CD4-positive, alpha-beta T cell treated with Interleukin-2 at 100 ng/mL for 4 hours (primary cell): ENCODE measurements at places on chromosomes 1 and 21.
A peak's percentile ranks its signal among the peaks of the same experiment; 100 is the strongest.

- no peak for DNase-seq
These were observed 12.6 kb upstream of the PPM1J start for GRCh38 chr1:112727716-112728115.

DNA sequence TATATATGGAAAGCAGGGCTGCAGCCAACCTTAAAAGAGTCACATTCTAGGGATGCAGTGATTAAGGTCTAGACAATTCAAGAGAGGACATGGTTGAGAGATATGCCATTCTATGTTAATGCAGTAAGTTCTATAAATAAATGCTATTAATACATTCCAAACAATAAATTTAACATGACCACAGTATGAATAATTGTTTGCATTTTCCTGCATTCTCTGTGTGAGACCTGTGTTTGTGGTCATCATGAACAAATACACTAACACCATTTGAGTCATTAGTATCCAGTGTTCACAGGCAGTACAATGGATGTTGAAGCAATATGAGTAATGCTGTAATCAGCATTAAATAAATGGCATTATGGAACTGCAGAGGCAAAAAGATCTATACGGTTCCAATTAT is 5.5 kb upstream of the ZRANB2 start:
- no peak for DNase-seq

DNA sequence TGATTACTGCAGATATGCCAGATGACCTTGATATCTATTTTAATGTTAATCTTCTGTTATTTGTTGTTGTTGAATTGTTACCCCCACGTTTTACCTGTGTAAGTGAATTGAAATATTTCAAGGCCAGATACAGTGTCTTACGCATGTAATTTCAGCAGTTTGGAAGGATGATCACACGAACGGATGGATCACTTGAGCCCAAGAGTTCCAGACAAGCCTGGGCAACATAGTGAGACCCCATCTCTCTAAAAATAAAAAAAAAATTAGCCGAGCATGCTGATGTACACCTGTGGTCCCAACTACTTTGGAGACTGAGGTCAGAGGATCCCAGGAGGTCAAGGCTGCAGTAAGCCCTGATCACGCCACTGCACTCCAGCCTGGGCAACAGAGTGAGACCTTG is 32.2 kb downstream of the SDCCAG8 start:
- no peak for DNase-seq

- DNase-seq = no peak
These were observed 3.0 kb downstream of the TIAM1 start for GRCh38 chr21:31340942-31341487.

DNA sequence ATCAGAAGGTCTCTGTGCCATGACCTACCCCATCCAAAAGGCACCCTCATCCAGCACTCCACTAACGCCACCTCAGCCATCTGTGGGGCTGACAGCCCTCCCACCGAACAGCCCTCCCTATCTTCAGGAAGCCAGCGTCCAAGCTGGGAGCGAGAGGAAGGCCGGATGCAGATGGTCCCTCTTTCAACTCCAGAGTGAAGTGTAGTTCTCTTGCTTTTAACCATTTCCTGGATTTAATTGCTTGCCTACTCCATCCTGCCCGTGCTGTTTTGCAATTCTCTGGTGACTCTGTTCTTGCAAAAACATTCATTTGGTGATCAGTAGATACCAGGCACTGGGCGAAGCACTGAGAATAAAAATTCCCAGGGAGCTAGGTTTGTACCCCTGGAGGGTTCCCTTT is 8.2 kb upstream of the DYRK1A start:
- no peak for DNase-seq

- DNase-seq = no peak
These were observed 23.3 kb downstream of the LPAR3 start for GRCh38 chr1:84869720-84870119.

- DNase-seq = no peak
These were observed 81.1 kb downstream of the PGM1 start for GRCh38 chr1:63674238-63674864.

DNA sequence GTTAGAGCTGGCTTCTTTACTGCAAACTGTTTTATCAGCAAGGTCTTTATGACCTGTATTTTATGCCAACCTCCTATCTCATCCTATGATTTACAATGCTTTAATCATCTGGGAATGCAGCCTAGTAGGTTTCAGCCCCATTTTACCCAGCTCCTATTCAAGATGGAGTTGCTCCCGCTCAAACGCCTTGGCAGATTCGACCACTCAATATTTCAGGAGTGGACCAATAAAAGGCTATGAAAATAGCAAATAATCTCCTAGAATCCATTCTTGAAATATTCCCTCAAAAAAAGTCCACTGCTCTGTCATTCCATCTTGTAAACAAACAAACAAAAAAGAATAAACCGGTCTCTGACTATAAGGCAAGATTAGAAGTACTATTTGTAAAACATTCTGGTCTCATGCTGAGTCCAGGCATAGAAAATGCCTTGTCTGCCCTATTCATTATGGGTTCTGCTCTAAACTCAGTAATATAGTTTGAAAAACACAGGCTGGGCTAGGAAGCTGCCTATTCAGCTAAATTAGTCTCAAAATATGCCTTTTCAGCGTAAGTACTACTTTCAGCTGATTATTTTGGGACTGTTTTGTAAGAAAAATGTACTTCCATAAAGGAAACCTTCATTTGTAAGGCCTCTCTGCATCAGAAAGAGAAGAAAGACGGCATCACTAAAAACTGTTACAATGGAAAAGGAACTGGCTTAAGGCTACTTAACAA is 53.0 kb downstream of the TBX19 start:
- DNase-seq = no peak

- DNase-seq = no peak
These were observed 1.2 kb downstream of the PIGP start for GRCh38 chr21:37071561-37072273.

- DNase-seq = peak; percentile 78
These were observed 3.4 kb downstream of the ADGRB2 start for GRCh38 chr1:31760471-31761470.

GRCh38 chr1:41809692-41810091 is 109.0 kb downstream of the HIVEP3 start:
- no peak for DNase-seq

GRCh38 chr1:54007613-54008012 is 10.4 kb downstream of the LDLRAD1 start:
- DNase-seq = no peak

DNA sequence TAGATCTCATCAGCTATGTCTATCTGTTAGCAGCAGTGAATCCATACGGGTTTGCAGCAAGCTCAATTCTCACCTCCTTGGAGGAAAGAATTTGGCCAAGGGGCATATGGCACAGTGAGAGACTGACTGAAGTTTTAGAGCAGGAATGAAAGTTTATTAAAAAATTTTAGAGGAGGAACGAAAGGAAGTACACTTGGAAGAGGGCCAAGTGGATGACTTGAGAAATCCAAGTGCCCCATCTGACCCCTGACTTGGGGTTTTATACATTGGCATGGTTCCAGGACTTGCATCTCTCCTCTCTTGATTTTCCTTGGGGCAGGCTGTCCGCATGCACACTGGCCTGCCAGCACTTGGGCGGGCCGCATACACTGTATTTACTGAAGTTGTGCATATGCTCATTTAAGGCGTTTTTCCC is 9.2 kb upstream of the OSBPL9 start:
- no peak for DNase-seq

DNA sequence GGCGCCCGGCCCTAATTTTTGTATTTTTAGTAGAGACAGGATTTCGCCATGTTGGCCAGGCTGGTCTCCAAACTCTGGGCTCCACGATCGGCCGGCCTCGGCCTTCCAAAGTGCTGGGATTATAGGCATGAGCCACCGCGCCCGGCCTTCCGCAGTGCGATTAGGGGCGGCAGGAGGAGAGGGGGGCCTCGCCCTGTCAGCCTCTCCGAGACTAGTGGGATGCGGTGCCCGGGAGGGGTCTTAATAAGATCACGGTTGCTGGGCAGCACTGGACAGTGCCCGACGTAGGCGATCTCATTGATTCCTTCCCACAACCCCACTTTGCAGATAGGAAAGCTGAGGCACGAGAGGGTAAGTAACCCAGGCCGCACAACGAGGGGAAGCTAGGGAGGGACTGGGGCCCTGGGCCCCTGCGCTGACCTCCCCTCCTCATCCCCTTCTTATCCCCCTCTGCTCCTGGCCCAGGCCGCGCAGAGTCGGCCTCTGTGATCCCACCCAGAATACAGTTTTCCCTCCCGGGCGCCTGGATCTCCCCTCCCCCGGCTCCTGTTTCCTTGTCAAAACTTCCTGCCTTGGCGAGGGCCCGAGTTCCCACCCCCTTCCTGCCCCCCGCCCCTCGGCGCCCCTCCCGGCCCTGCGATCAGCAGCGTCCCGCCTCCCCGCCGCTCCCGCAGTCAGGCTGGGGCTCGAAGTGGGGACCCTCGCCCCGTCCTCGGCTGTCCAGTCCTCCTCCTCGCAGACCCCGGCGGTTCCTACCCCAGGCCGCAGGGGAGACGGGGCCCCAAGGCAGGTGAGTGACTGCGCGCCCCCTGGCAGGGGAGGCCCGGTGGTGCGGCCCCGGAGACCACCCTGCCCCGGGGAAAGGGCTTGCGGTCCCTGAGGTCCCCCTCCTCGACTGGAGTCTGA is at the start of gene PEAR1:
PEAR1 (plus strand) TSS at position 671 of the 906 bp plus-strand sequence. CDS start 10,209 bp downstream, outside the sequence.
- no peak for DNase-seq

DNA sequence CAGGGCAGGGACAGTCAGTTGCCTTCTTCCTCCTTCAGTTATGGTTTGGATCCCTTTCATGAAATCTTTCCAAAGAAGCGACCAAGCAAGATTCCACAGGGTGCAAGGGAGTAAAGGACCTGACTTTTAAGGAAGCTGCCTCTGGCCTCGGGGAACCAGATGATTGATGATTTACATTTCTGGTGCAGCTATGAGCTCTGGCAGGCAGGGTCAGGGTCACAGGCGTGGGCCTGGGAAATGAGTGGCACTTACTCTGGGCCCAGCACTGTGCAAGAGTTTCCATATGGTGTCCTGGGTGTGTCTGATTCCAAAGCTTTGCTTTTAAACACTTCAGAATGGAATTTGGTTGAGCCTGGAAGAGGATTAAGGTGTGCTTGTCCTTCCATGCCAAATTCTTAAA is 7.2 kb upstream of the CRABP2 start:
- DNase-seq = no peak

GRCh38 chr1:189350983-189351616 is 1126.6 kb downstream of the BRINP3 start:
- DNase-seq = no peak

GRCh38 chr21:39891111-39891510 is 23.9 kb downstream of the PCP4 start:
- no peak for DNase-seq

GRCh38 chr1:183893561-183894289 is 88.8 kb downstream of the RGL1 start:
- no peak for DNase-seq

DNA sequence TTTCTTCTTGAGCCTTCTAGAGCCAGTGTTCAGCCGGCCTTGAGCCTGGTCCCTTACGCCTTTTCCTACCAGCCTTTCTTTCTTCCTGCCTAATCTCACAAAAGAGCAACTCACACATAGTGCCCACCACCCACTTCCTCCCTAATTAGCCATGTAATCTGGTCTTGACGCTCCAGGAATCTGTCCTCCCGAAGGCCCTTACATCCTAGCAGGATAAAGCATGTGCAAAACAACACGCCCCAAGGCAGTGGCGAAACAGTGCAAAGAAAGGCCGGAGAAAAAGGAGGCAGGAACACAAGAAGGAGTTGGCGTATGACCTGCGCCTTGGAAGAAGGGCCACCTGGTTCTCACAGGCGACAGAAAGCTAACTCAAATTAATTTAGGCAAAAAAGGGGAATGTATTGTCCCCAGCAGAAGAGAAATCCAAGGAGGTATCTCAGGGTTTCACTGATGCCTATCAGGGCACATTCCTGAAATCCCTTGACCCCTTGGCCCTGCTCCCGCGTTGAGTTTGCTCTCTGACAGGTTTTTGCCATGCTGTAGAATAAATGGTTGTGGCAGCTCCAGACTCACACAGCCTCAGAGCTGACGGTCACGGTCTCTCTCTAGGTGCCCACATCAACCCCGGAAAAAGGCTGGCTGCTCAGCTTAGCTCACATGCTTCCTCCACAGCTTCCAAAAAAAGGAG is 79.0 kb downstream of the ZNF281 start:
- DNase-seq = no peak

- DNase-seq = no peak
These were observed 754.8 kb upstream of the ADAMTS5 start for GRCh38 chr21:27721675-27722074.

GRCh38 chr1:198939956-198940355 is 301.1 kb downstream of the PTPRC start:
- DNase-seq = no peak

DNA sequence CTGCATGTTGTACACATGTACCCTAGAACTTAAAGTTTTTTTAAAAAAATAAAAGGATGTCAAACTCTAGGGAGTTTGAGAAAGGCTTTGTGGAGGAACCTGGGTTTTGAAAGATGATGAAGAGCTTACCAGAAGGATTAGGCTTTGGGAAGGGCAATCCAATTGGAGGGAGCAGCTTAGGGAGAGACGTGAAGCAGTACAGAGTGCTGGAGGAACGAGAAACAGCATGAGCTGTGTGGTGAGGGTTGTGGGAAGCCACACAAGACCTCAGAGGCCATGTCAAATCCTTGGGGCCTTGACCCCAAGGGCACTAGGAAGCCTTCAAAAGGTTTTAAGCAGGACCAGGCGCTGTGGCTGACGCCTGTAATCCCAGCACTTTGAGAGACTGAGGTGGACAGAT is 8.4 kb upstream of the KPNA6 start:
- no peak for DNase-seq

- no peak for DNase-seq
These were observed 76.0 kb upstream of the RAB3GAP2 start for GRCh38 chr1:220348211-220348610.

DNA sequence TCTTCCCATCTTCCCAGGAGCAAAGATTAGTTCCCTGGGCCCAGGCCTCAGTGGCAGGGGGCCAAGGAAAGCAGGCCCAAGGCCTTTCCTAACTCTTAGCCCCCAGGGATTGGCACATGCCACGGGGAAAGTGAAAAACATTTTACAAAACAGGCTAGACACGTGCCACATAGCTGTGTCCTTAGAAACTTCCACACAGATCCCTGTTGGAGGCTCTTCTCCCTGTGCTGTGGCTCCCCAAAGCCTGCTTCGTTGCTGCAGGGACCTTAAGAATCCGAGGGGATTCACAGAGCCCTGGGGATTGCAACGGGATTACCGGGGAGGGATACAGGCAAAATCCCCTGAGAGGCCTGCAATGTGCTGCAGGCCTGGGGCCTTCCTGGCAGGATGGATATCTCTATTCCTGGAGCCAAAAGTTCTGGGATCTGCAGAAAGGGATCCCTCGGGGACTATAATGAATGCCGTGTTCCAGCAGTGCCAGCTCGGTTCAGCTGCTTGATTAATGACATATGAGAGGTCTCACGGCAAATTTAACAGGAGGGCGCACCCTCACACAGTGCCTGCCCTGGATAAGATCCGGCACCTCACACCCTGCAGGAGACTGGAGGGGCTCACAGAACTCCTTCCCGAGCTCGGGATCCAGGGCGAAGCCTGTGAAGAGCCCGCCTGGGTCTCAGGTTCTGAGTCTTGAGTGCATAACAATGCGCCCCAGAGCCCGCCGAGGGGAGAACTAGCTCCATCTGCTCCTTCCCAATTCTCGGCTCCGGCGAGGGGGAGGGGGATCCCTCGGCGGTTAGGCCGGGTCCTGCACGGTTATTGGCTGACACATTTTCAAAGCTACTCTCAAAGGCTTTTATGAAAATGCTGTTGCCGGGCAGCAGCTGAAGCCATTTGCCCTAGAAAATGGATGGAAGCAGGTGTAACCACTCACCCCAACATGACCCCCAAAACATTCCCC is 15.3 kb upstream of the RGS8 start:
- no peak for DNase-seq

- DNase-seq = no peak
These were observed 12.0 kb downstream of the CLEC20A start for GRCh38 chr1:178484698-178485225.
